ENCODE measurements at places on chromosomes 13 and 19. TPM values are rescaled to one million over a fixed set of nuclear protein-coding genes. Genes with fewer than 3 reads are reported as not detected.

The KLK5 gene
- total RNA-seq, result not detected

The C1QTNF9B gene
- total RNA-seq, result not detected

The NLRP7 gene
- 0.17 TPM for total RNA-seq

The CEACAM3 gene
- total RNA-seq, result 1.2 TPM

The SIGLEC5 gene
- total RNA-seq, result not detected

The SWSAP1 gene
- total RNA-seq, result 3.3 TPM

The CEACAM7 gene
- total RNA-seq, result 2,156 TPM

The ZNF224 gene
- total RNA-seq, result 25.8 TPM

The SUPT5H gene
- total RNA-seq, result 89.1 TPM

The TGFBR3L gene
- 0.53 TPM for total RNA-seq

The PRR20B gene
- total RNA-seq, result not detected

The SSC5D gene
- total RNA-seq, result 5.8 TPM

The MIER2 gene
- total RNA-seq, result 15.7 TPM

The RNASEH2A gene
- total RNA-seq, result 5.7 TPM

The SBK3 gene
- total RNA-seq, result not detected

The RCBTB2 gene
- total RNA-seq, result 4.6 TPM

The MYH14 gene
- 653 TPM for total RNA-seq

The CRLF1 gene
- total RNA-seq, result 2.4 TPM

The ZNF471 gene
- total RNA-seq, result 2.6 TPM

The NRTN gene
- 1.2 TPM for total RNA-seq

The LGALS14 gene
- not detected for total RNA-seq

The GZMM gene
- 0.67 TPM for total RNA-seq

The GRIK5 gene
- total RNA-seq, result 1.0 TPM

The TRPC4 gene
- total RNA-seq, result 0.24 TPM

The CDADC1 gene
- 6.5 TPM for total RNA-seq

The TICAM1 gene
- 22.4 TPM for total RNA-seq

The MISP3 gene
- total RNA-seq, result 40.3 TPM
